ENCODE measurements at places on chromosomes 12 and 14.

- DNase-seq = no peak
Measured at GRCh38 chr12:129549656-129550055, 354.2 kb downstream of the TMEM132D start.

GRCh38 chr12:9235519-9235918, 27.3 kb upstream of the PZP start:
- no peak for DNase-seq

GRCh38 chr14:97866195-97866594, 1069.0 kb downstream of the VRK1 start:
- no peak for DNase-seq

DNA sequence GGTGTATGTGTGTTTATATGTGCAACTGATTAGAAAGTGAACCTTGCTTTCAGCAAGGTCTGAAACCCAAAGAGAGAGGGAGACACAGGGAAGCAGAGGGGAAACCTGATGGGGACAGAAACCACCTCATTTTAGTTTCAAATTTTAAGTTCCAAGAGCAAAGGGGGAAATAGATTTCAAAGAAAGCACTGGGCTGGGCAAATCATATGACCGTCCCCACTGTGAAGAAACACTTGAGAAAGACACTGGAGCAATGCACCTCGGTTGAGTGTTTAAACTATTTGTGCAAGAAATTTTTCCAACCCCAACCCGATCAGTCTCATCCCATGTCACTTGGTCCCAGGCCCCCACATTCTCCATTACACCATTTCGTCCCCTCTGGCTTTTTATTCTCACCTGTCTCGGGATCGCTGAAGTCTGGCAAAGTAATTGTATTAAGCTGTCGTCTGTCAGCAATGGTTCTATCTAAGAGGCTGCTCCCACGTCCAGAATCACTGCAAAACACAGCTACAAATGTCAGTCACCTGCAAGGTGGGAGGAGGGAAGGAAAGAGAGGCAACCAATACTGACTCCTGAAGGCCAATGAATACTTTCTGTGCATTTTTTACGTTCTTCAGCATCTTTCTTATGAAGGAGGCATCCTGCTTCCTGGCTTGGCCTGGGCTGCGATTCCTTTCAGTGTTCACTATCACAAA, 205.7 kb downstream of the TTC7B start:
- DNase-seq = no peak

DNA sequence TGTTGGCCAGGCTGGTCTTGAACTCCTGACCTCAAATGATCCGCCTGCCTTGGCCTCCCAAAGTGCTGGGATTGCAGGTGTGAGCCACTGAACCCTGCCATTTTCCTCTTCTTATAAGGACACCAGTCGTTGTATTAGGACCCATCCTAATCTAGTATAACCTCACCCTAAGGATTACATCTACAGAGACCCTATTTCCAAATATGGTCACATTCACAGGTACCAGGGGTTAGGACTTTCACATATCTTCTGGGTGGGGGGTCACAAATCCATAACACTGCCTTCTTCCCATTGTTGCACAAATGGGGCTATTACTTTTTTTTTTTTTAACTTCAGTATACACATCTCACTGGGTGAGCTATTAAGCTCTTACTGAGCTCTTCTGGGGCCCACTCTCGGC, 38.6 kb downstream of the ARF6 start:
- no peak for DNase-seq

- DNase-seq = no peak
Measured at GRCh38 chr14:60184905-60185555, 19.8 kb upstream of the DHRS7 start.

GRCh38 chr12:6551063-6551461, 4.8 kb downstream of the IFFO1 start:
- peak; percentile 65 for DNase-seq

DNA sequence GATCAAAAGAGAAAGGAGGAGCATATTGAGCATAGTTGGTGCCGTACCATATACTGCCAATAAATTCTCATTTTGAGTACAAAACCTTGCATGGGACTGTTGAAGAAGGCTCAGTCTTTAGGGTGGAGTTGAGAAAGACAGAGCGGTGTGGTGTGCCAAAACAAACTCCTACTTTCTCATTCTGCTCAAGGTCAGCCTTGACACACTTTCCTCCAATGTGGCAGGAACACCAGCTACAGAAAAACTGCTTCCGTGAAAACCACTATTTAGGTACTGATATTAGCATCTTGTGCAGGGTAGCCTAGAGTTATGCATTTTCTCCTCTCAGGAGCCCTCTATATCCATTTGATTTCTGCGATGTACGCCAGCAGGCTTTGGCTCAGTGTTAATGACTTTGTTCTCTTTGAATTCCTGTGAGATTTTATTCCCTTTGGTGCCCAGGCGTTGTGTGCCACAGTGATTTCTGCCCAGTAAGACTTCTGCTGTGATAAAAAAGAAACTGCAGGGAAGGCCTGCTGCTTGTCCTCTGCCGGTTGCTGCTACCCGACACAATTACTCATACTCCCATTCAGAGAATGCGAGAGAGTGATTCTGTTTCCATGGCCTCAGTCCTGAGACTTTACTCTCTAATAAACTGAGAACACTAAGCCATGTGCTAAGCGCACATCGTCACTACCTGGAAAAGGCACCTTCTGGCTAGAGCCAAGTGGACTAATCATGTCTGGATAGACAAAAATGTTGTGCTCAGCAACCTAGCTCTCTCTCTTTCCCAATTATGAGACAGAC, 88.3 kb upstream of the MDM1 start:
- DNase-seq = no peak

DNA sequence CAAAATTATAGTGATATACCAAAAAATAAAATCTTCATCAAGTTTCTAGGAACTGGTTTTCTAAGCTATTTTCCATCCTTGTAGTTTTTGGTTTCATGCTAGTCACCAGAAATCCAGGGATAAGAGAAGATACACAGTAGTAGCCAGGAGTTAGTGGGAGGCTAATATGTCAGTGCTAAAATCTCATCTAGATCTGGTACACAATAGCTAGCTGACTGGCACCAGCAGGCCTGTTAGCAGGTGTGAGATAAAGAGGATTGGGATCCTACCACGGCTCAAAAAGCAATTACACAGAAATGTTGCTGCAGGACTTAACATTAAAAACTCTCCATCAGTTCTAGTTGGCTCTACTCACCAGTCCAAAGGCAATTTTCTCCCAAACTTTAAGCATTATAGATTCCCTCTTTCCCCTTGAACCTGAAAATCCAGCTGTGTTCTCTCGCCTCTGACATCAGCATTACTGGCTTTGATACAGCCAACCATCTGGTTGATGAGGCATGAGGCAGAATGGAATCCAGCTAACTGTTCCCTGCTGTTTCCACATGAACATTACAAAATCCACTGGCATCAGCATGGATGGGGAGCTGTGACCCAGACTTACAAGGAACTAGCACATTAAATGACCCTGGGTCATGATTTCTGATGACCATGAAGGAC, 41.8 kb upstream of the CCDC196 start:
- DNase-seq = no peak

DNA sequence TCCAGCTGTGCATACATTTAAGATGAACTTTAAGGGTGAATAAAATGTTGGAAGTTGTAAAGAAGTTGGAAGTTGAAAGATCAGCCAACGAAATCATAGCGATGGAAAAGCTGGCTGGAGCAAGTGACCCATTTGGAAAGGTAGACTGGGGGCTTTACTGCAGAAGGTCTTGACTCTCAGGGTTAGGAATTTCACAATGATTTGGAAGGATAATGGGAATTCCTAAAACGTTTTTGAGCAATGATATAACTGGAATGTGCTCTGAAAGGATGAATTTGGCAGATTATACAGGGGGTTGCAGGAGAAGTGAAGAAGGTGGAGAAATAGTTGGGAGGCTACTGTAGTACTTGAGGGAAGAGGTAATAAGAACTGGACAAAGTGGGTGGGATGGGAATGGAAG, 27.4 kb downstream of the EMP1 start:
- no peak for DNase-seq

- DNase-seq = no peak
Measured at GRCh38 chr12:76117067-76117691, 32.7 kb upstream of the NAP1L1 start.
